ENCODE measurements at places on chromosomes 6 and 20. TPM values are rescaled to one million over a fixed set of nuclear protein-coding genes. Genes with fewer than 3 reads are reported as not detected.

CRISP2 gene
- total RNA-seq, result 1.2 TPM

SLC16A10 gene
- total RNA-seq, result 14.9 TPM

DNA sequence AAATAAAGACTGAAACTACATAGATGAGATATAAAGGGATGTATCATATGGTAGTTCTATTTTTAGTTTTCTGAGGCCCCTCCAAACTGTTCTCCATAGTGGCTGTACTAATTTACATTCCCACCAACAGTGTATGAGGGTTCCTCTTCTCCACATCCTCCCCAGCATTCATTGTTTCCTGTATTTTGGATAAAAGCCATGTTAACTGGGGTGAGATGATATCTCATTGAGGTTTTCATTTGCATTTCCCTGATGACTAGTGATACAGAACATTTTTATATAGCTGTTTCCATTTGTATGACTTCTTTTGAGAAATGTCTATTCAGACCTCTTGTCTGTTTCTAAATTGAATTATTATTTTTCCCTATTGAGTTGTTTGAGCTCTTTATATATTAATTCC lies 229.3 kb downstream of the RFPL4B start:
- no peak for DNase-seq

GRCh38 chr20:58196402-58197184 lies 31.9 kb downstream of the ANKRD60 start:
- no peak for DNase-seq

SYCP2 gene
- 2.4 TPM for total RNA-seq

- no peak for DNase-seq
These were observed 98.0 kb downstream of the ZFP64 start for GRCh38 chr20:52093575-52093974.
